ENCODE measurements at places on chromosomes 6 and 20. TPM values are rescaled to one million over a fixed set of nuclear protein-coding genes. Genes with fewer than 3 reads are reported as not detected.

PSMB9 gene
- 5.7 TPM for total RNA-seq

PARD6B gene
- total RNA-seq, result 27.7 TPM

SMLR1 gene
- total RNA-seq, result 0.53 TPM

- no peaks in the 10 kb centered on the region for H3K36me3 ChIP-seq
- H3K27ac ChIP-seq, result peak overlapping the region; percentile 59
- no peak for DNase-seq
- H3K27me3 ChIP-seq, result peaks cover 18% of the 10 kb centered on the region
- H3K4me1 ChIP-seq, result peaks cover 30% of the 10 kb centered on the region
Measured at GRCh38 chr6:149446791-149447376, 37.9 kb downstream of the ZC3H12D start.

GRCh38 chr6:38067263-38067980 lies 247.9 kb downstream of the ZFAND3 start:
- H3K4me1 ChIP-seq, result peaks cover 21% of the 10 kb centered on the region
- H3K4me3 ChIP-seq, result no peak overlapping the region
- no peaks in the 10 kb centered on the region for H3K27me3 ChIP-seq
- peaks cover 25% of the 10 kb centered on the region for H3K36me3 ChIP-seq
- DNase-seq, result no peak

DNA sequence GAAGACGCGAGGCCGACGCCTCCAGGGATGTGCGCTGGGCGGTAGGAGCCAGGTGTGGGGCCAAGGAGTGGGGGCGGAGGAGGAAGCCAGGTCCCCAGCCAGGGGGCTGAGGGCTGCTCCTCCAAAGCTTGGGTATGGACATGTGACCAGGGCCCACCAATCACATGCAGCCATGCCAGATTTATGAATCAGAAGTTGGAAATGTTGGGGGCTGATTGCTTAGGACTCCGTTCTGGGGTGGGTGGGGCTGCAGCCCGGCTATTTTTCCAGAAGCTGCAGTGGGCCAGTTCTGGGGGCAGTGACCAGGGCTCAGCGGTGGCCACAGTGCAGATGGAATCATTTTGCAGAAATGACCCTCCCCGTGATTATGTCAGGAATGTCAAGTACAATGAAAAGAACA lies 96.0 kb downstream of the CEBPB start:
- peak overlapping the region; percentile 7 for H3K4me3 ChIP-seq
- H3K4me1 ChIP-seq, result peaks cover 30% of the 10 kb centered on the region

DNA sequence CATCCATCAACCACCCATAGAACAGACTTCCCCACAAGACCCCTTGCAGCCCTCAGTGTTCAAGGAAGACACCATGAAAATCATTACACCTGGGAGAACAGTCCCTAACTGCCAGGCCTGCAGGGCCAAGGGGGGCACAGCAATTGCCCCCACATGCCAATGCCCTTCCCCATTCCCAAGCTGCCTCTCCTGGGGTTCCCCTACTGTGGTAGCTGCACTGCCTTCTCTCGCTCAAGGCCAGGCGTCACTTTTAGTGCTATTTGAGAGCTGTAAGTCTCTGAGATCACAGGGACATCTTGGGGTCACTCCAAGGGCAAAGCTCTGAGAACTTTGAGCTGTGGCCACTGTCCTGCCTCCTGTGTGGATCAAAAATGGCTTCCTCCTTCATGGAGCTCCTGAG lies 6.0 kb upstream of the ACSS1 start:
- H3K36me3 ChIP-seq, result no peaks in the 10 kb centered on the region
- H3K27me3 ChIP-seq, result peaks cover 67% of the 10 kb centered on the region
- H3K27ac ChIP-seq, result no peak overlapping the region

DNA sequence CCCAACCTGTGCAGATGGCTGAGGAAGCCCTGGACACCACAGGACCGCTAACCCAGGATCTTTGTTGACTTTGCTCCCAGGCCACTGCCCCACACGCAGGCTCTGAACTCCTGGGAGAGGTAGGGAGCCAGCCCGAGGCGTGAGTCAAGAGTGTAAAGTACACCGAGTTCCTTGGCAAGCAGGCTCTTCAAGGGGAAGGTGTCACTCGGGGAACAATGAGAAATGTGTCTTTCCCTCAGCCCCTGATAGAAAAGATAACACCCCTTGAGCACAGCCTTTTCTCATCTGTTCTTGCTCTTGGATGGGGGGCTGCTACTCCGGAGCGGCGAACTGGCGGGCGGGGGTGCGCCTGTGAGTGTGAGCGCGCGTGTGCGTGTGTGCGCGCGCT lies 472 bp upstream of the EDN3 start:
- H3K4me1 ChIP-seq, result peaks cover 41% of the 10 kb centered on the region
- peaks cover 14% of the 10 kb centered on the region for H3K36me3 ChIP-seq
- no peak for DNase-seq
- no peak overlapping the region for H3K27ac ChIP-seq
- H3K4me3 ChIP-seq, result peak overlapping the region; percentile 73

DNA sequence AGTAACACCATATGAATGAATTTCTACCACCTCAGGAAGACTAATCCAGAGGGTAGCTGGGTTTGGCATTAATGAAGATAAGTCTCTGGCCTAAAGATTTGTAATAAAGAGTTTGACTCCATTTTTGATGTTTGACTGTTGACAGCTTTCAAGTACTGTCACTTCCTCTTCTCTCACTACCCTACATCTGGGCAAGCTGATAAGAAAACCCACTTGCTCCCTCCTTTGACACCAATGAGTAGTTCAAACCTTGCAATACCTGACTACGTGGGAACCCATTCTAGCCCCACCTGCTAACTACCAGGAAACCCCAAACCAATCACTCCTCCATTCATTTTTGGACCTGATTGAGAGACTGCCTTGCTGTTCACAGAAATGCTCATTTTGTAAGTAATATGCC lies 621.5 kb downstream of the TENT5A start:
- H3K27ac ChIP-seq, result no peak overlapping the region
- no peak overlapping the region for H3K4me3 ChIP-seq
- DNase-seq, result no peak
- no peaks in the 10 kb centered on the region for H3K27me3 ChIP-seq
- H3K36me3 ChIP-seq, result no peaks in the 10 kb centered on the region

DNA sequence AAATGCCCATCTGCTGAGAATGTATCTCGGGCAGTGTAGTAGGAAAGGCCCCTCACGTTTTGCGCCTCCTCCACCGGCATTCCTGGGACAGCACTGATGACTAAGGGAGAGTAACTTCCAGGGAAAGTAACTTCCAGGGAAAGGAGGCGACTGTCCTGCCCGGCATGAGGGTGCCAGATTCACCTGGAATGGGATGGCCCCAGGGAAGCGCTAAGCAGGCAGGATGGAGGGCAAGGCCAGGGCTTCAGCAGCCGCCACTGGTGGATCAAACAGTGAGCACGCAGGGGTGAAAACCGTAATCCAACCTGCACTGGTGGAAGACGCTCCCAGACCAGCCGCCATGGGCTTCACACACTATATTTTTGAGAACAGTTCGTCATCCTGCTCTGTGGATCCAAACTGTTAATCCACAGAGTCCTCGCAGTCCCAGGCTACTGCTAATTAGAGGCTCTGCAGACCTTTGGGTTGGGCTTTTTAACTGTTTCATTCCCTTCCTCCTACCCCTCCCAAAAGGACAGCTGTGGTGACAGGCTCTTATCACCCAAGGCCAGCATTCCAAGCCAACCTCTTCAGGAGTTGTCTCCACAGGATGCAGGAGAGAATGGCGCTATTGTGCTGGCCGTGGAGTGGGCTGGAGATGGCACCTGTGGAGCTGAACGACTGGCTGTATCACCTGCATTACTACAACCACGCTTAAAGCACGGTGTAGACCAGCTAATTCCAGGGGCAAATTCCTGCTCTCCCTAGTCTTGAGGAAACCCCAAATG lies 178.9 kb downstream of the DLL1 start:
- H3K27me3 ChIP-seq, result peaks cover 10% of the 10 kb centered on the region
- peak; percentile 44 for DNase-seq
- H3K4me1 ChIP-seq, result peaks cover 8% of the 10 kb centered on the region
- H3K4me3 ChIP-seq, result no peak overlapping the region
- H3K27ac ChIP-seq, result no peak overlapping the region

GRCh38 chr6:3742426-3743344 lies 8.8 kb downstream of the PXDC1 start:
- peak; percentile 91 for DNase-seq
- H3K36me3 ChIP-seq, result peaks cover 11% of the 10 kb centered on the region
- peak overlapping the region; percentile 34 for H3K4me3 ChIP-seq
- peak overlapping the region; percentile 83 for H3K27ac ChIP-seq

DNA sequence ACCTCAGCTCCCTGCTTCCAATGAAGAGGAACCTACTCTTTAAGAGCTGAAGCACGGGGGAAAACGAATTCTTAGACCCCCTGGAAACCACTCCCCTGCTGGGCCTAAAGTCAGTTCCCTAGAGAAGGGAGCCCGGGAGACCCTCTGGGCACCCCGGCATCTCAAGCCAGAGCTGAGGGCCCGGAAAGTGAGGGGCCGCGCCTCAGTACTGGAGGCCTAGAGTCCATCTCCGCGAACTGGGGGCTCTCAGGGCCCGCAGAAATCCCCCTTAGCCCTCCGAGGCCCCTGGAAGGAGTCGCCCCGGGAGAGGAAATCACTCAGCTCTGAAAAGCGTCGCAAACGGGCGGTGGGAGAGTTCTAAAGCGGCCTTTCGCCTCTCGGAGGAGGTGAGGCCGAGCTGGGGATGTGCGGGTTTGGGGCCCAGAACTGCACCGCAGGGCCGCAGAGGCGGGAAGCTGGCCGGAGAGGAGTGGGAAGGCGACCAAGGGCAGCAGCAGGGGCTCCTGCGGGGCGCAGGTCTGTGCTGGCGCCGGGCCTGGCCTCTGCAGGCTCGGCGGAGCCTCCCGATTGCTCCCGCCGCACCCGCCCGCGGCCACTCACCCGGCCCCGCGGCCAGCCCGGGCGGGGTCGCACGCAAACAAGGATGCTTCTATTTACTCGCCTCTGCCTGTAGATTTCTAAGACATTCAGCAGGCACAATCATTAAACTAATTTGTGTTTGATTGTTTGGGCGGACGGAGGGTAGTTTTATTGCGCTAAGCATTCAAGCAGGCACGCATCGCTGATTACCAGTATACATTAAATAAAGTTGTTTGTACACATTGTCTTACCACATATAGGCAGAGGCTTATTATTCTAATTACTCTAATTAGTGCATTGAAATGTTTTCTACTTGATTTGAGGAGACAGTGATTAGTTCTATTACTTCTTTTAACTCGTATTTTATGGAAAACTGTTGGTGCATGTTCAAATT lies 9.2 kb downstream of the POU3F2 start:
- H3K27ac ChIP-seq, result no peak overlapping the region
- peaks cover 6% of the 10 kb centered on the region for H3K4me1 ChIP-seq
- H3K4me3 ChIP-seq, result peak overlapping the region; percentile 79
- H3K27me3 ChIP-seq, result peaks cover 92% of the 10 kb centered on the region
- H3K36me3 ChIP-seq, result peaks cover 7% of the 10 kb centered on the region

DNA sequence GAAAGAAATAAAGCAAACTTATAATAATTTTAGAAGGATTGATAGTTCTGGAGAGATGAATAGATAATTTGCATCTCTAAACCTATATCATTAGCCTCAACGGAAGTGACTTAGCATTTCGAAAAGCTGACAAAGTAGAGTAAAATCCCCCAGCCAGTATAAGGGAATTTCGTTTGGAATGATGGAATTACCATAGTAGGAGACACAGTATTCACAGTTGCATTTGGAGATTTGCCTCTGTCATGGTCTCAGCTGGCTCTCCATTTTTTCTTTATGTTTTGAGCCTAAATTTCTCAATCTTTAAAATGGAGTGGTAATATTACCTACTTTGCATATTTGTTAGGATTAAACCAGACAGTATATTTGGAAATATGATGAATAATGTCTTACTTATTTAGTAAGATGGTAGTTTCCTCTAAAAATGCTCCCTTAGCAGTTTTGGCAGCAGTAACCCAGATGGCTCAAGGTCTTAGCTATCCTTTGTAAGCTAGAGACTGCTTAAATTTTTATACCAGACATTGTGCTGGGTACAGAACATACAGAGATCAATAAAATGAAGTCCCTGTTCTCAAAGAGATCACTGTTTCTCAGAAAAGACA lies 58.2 kb downstream of the SMAP1 start:
- DNase-seq, result no peak
- no peaks in the 10 kb centered on the region for H3K27me3 ChIP-seq
- H3K4me3 ChIP-seq, result no peak overlapping the region
- peaks cover 5% of the 10 kb centered on the region for H3K36me3 ChIP-seq
- H3K4me1 ChIP-seq, result peaks cover 3% of the 10 kb centered on the region
- H3K27ac ChIP-seq, result no peak overlapping the region
